ENCODE measurements at places on chromosomes 7 and 10.
A peak's percentile ranks its signal among the peaks of the same experiment; 100 is the strongest.

- DNase-seq, result no peak
Observed at GRCh38 chr7:158375034-158375433, 212.6 kb downstream of the PTPRN2 start.

- DNase-seq, result peak; percentile 38
Observed at GRCh38 chr10:43380610-43381222, 9.3 kb downstream of the FXYD4 start.

GRCh38 chr7:39672176-39672575 is 48.8 kb downstream of the RALA start:
- no peak for DNase-seq

- DNase-seq, result no peak
Observed at GRCh38 chr10:125162120-125162931, 2.0 kb upstream of the CTBP2 start.

DNA sequence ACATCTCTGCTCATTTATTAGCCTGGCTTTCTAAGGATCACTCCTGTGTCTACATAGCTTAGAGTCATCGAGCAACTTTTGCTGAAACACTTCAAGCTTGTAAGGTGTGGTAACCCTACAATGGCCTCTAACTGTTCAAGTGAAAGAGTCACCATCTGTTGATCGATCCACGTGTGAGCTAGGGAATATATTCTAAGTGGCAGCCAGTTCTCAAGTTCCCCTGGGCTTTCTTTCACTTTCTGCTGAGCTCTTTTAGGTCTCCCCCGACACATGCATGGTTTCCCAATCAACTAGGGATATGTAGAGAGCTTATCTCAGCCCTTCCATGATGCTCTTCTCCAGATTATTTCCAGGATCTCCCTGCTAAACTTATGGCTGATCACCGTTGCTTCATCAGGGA is 15.5 kb downstream of the AOAH start:
- DNase-seq, result no peak

DNA sequence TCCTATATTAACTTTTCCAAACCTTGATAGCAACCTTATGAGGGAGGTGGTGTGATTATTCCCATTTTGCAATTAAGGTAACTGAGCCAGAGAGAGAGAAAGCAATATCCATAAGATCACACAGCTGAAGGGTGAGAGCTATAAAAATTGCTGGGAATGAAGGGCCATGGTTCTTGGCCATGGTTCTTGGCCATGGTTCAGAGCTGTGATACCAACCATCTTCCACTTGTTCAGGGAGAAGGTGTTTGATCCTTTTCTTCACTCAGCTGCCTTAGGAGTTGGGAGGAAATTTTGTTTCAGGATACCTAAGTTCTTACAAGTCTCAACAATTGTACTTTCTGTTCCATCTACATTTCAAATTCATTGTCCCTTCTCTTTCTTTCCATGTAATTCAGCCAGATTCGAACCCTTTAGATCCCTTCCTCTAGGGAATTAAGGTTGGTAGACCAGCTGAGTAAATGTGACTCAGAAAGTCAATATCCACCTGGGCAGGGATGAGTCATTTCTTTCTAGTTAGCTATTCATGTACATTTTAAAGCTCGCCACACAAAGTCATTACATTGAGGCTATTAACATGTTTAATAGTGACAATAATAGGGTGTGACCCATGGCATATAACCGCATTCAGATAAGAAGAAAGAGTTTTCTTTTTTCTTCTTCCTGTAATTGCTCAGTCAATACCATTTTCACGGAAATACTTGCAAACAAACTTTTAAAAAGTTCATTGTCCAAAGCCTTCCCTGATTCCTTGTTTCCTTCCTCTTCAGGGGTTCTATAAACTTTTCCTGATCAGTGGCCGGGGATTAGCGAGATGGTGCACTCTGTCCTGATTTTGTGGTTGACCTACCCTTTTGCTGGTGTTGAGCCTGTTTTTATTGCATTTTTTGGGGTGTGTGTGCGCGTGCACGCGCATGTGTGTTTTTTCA is 143.4 kb downstream of the TCF7L2 start:
- peak; percentile 81 for DNase-seq

DNA sequence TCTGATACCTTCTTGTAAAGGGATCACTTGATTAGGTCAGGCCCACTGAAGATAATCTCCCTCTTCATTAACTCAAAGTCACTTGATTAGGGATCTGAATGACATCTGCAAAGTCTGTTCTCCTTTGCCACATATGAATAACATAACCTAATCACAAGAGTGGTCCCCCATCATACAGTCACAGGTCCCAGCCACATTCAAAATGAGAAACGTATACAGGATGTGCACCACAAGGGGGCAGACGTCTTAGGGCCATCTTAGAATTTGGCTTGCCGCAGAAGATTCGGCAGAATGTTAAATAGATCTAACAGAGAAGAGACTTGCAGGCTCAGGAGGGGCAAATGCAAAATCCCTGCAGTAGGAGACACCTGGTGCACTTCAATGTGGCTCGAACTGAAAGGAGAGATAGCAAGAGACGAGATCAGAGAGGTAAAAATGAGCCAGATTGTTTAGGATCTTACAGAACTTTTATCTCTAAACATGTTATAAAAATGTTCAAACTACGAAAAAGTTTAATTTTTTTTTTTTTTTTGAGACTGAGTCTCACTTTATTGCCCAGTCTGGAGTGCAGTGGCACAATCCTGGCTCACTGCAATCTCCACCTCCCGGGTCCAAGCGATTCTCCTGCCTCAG is 10.4 kb upstream of the SMC3 start:
- DNase-seq, result peak; percentile 42

- no peak for DNase-seq
Observed at GRCh38 chr10:47071891-47072290, 160.7 kb downstream of the PTPN20 start.

GRCh38 chr10:76285012-76285411 is 853.6 kb downstream of the LRMDA start:
- peak; percentile 79 for DNase-seq

GRCh38 chr7:151099486-151100211 is 13.4 kb downstream of the AGAP3 start:
- no peak for DNase-seq

DNA sequence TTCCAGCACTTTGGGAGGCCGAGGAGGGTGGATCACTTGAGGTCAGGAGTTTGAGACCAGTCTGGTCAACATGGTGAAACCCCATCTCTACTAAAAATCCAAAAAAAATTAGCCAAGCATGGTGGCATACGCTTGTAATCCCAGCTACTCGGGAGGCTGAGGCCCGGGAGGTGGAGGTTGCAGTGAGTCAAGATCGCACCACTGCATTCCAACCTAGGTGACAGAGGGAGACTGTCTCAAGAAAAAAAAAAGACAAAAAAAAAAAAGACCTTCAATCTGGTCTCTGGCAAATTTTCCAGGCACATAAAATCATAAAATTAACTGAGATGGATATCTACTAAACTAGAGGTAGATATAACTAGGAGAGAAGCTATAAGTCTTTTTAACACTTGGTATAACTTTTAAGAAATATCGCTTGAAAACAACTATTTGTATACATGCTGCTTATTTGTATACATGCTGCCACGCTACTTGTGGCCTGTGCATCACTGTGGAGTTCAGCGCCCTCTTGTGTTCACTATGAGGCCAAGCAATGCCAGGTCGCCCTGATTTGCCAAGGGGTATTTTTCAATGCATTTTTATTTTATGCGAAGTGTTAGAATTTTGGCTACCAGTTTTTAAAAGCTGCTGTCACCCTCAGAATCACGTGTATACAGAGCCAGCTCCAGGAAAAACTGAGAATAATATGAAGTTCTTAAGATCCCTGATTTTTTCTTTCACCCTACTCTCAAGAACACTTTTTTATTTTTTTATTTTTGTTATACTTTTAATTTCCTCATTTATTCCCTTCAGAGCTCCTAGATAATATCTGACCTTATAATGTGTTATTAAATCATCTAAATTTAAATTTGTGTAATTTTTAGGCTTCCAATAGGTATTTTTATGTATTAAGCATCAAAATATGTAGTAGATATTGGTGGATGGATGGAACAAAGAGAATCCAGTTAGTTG is 26.7 kb downstream of the CYCS start:
- peak; percentile 71 for DNase-seq

DNA sequence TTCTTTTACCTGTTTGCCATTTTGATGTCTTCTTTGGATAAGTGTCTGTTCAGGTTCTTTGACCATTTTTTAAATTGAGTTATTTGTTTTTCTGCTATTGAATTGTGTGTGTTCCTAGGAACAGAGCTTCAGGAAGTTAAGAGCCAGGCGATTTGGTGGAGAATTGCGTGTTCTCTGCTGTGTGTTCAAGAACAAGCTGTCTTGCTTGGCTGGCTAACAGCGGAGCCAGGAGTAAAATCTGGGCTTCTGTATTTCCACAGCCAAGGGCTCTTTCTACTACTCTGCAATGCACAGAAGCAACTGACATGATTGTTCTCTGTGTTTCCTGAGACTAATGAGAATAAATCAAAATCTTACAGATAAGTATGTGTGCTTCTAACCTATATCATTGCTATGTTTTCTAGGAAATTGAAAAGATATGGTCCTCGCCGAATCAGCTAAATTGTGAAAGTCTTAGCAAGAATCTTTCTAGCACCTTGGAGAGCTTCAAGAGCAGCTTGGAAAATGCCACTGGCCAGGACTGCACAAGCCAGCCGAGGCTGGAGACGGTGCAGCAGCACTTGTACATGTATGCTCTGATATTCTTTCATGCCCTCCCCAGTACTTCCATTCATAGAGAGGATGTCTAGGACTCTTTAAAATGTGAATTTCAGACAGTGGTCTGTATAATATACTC is 124.2 kb downstream of the ABCA13 start:
- DNase-seq, result peak; percentile 5

GRCh38 chr7:152556013-152556755 is 119.8 kb downstream of the XRCC2 start:
- DNase-seq, result no peak

DNA sequence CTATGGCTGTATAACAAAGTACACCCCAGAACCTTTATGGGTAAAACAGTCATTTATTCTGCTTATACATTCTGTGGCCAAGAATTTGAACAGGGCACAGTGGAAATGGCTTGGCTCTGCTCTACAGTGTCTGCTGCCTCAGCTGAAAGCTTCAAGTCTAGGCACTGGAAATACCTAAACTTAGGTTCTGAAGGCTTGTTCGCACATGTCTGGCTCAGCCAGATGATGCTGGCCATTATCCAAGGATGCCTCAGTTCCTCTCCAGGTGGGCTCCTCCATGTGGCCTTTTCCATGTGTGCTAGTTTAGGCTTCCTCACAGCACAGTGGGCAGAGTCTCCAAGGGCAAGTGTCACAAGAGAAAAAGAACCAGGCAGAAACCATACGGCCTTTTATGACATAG is 76.8 kb downstream of the RALA start:
- DNase-seq, result no peak

GRCh38 chr7:4602905-4603842 is 78.9 kb upstream of the FOXK1 start:
- DNase-seq, result no peak
